ENCODE measurements at places on chromosomes 11 and 22. TPM values are rescaled to one million over a fixed set of nuclear protein-coding genes. Genes with fewer than 3 reads are reported as not detected.

The STT3A gene
- total RNA-seq, result 191 TPM

The LRRN4CL gene
- 1.5 TPM for total RNA-seq

The IFITM1 gene
- total RNA-seq, result 427 TPM

The OR56A1 gene
- total RNA-seq, result not detected

The MMP12 gene
- total RNA-seq, result not detected

The NAALAD2 gene
- total RNA-seq, result 0.90 TPM
